ENCODE measurements at places on chromosomes 4 and X.

- DNase-seq = no peak
Measured at GRCh38 chr4:45865781-45866180, 258.1 kb downstream of the GABRG1 start.

GRCh38 chr4:75172551-75172950, 239.6 kb downstream of the PARM1 start:
- DNase-seq = no peak

GRCh38 chr4:144955104-144955503, 142.9 kb downstream of the ANAPC10 start:
- DNase-seq = peak; percentile 86

DNA sequence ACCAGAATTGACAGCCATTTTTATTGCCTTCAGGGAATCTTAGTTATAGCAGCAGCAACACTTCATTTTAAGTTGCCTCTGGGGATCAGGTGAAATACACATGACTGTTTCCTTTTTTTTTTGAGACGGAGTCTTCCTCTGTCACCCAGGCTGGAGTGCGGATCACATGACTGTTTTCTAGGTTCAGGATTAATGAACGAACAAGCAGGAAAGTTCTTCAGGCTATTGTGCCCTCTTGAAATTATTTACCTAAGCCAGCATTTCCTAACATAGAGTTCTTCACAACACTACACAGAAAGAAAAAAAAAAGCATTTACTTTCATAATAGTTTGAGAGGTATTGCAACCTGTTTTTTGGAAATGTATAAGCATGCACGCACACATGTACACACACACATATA, 2032.8 kb downstream of the PCDH7 start:
- DNase-seq = no peak

GRCh38 chr4:152950402-152951274, 14.5 kb downstream of the FHDC1 start:
- peak; percentile 2 for DNase-seq

- no peak for DNase-seq
Measured at GRCh38 chr4:95086551-95086950, 328.8 kb downstream of the BMPR1B start.

DNA sequence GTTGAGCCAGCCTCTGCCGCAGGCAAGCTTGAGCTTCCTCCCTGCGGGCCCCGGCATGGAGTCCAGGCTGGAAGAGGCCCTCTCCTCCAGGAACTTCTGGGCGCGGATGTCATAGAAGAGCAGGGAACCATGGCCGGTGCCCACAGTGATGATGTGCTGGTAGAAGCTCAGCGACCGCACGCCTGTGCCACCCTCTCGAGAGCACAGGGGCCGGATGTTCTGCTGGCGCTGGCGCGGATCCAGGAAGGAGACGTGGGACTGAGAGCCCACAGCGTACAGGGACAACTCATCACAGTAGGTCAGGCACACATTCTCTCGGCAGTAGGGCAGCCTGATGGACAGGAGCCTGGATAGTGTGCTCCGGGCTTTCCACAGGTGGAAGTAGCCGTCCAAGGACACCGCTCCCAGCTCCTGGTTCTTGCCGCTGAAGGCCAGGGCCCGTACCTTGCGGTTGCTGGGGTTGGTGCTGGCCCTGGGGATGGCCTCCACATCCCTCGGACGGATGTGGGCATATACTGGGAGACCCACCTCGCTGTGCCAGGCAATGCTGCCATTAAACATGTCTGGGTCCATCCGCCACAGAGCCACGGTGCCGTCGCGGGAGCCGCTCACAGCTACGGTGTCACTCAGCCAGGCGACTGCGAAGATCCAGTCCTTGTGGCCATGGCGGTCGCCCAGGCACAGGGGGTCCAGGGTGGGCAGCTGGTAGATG, 1.2 kb downstream of the DCAF12L2 start:
- no peak for DNase-seq

GRCh38 chrX:14864631-14865030, 8.2 kb downstream of the FANCB start:
- DNase-seq = no peak

- DNase-seq = no peak
Measured at GRCh38 chrX:97907791-97908190, 1024.1 kb downstream of the RPA4 start.
